Tibial nerve (tissue), 4 donors: ENCODE measurements at places on chromosomes 16 and 17. TPM values are rescaled to one million over a fixed set of nuclear protein-coding genes. Genes with fewer than 3 reads are reported as not detected.

GRCh38 chr17:28726627-28727491 lies 826 bp upstream of the TLCD1 start:
- H3K36me3 ChIP-seq, result peaks cover 6% of the 10 kb centered on the region
- H3K27me3 ChIP-seq, result no peaks in the 10 kb centered on the region
- peak overlapping the region; percentile 65 for H3K4me3 ChIP-seq
- peak; percentile 94 for DNase-seq
- peaks cover 57% of the 10 kb centered on the region for H3K4me1 ChIP-seq

DNA sequence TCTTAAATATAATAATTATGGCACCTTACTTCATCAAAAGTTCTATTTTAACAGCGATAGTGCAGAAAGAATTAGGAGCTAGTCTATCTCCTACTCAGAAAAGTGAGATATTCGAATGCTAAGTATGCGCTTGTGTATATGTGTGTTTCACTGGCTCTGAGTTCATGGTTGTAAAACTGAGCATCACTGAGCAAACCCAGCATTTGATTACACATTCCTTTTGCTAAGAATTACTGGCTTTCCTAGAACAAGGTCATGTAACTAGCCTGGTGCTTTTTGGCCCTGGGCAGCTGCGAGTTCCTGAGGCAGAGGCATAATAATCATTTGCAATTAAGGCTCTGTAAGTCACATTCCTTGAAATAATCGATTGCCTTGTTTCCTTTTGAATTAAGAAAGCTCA lies 157.2 kb downstream of the SNX29 start:
- no peaks in the 10 kb centered on the region for H3K4me1 ChIP-seq

GRCh38 chr17:65559461-65559803 lies 2.0 kb downstream of the AXIN2 start:
- H3K27ac ChIP-seq, result peak overlapping the region; percentile 90
- H3K36me3 ChIP-seq, result no peaks in the 10 kb centered on the region
- H3K4me1 ChIP-seq, result no peaks in the 10 kb centered on the region
- H3K4me3 ChIP-seq, result peak overlapping the region; percentile 98

DNA sequence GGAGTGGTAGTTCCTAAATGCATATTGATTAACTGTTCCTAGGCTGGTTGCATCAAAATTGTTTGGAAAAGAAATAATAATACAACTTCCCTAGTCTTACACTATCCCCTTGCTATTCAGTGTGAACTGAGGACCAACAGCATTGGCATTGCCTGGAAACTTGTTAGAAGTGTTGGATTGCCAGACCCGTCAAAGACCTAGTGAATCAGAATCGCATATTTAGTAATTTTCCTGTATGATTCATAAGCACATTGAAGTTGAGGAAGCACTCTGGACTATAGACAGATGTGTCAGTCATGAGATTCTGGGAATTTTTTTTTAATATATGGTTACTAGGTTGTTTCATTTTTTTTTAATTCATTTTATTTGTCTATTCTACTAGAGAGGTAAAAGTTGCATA lies 34.7 kb upstream of the KCNJ16 start:
- no peak overlapping the region for H3K27ac ChIP-seq
- H3K4me1 ChIP-seq, result peaks cover 14% of the 10 kb centered on the region
- DNase-seq, result no peak
- no peak overlapping the region for H3K4me3 ChIP-seq
- no peaks in the 10 kb centered on the region for H3K27me3 ChIP-seq

Gene BEAN1
- not detected for total RNA-seq

Gene SLC9A5
- 0.59 TPM for total RNA-seq

Gene CYTH1
- total RNA-seq, result 53.1 TPM
